NCI-H2107 (cell line): ENCODE measurements at places on chromosomes 4 and X.

- DNase-seq: no peak
Observed at GRCh38 chr4:98659741-98660462, 1.5 kb upstream of the TSPAN5 start.

DNA sequence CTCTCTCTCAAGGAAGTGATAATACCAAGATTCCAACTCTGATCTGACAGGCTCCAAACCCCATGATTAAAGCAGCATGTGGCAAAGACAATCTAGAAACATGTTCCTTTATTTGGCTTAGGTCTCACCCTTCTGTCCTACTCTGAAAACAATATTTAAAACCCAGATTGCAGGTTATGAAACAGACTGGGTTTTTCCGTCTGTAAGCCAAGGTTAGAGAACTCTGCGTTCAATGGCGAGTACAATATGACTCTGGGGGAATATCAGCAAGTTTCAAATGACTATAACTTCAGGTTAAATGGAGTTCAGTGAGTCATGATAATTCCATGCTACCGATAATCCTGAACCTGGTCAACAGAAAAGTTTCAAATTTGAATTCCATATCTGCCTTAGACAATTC lies 50.8 kb downstream of the ANAPC10 start:
- DNase-seq: no peak

- no peak for DNase-seq
Observed at GRCh38 chr4:98778206-98778605, 119.8 kb upstream of the TSPAN5 start.

DNA sequence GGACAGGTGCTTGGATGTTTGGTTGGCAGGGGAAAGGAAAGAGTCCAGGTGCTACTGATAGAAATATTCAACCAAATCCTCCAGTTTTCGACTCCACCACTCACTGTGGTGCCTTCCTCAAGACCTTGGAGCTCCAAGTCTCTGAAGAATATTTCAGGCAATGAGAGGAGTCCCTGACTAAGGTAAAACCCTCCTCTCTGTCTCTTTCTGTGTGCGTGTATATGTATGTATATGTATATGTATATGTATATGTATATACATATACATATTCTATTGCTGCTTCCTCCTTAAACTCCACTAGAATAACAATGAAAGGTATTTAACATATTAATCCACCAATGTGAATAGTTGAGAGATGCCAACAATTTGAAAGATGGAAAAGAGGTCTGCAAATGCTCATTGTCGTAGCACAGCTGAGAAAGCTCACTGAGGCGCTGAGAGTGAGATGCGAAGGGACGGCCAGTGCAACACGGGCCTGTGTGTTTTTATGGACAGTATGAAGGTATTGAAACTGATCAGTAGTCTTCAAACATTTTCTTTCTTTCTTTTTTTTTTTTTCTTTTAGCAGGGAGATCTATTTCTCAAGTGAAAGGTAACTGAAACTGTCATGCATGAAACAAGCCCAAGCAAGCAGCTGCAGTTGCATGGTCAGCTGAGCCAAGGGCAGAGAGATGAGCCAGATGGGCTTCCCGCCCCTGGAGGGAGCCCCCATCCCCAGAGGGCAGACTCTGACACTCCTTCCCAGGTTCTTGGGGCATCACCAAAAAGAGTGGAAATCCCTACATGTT lies 41.1 kb upstream of the HS3ST1 start:
- no peak for DNase-seq

DNA sequence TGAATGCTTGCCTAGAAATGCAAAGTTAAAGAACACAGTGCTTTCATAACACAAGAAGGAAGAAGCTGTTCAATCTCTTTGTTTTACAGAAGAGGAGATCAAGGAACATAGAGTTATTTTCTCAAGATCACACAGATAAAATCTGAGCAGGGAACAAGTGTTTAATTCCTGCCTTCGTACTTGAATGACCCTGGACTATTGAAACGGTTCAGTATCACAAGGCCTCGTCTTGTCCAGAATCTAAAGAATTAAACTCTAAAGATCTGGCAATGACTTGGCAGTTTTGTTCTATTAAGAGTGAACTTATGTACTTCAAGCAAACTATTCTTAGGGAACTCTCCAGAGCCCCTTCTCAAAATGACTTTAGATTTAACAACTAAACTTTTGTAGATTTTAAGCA lies 97.7 kb downstream of the ANXA5 start:
- no peak for DNase-seq

GRCh38 chr4:168540503-168541265 lies 43.8 kb downstream of the PALLD start:
- DNase-seq: no peak

- no peak for DNase-seq
Observed at GRCh38 chr4:38610521-38610920, 53.5 kb upstream of the KLF3 start.

DNA sequence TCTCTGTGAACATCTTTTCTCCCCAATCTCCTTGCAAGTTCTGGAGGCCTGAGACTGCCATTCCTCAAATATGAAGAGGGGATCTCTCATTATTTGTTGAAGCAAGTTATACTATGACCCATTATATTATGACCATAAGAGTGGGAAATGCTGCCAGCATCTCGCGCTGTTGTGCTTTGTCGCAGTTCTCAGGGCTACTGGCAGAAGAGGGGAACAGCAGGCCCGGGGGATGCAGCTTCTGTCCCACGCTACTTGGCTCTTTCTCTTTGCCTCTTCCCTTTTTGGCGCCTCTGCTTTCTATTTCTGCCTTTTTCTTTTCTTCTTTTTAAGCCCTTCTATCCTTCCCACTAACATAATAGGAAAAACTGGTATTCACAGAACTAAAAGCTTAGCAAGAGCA lies 64.2 kb downstream of the GEMIN8 start:
- DNase-seq: no peak

DNA sequence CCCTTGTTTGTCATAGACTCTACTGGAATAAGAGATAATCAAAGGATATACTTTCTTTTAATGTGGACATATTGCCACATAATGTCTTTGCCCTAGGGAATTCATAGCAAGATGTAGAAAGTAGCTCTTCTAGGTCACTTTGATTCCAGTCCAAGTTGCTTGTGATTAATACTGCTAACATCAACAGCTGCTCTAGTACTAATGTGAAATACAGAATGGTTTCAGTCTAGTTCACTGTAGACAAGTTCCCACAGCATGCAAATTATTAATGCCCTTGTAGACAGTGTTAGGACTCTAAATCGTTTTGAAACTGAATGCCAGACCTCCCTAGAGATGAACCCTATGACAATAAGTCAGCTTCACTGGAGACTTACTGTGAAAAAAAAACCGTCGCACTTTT lies 494.6 kb upstream of the ATOH1 start:
- DNase-seq: no peak

GRCh38 chr4:74455361-74456055 lies 10.6 kb downstream of the AREG start:
- no peak for DNase-seq
